Forelimb muscle (tissue), 1 donor: ENCODE measurements at places on chromosomes 2 and 18.

DNA sequence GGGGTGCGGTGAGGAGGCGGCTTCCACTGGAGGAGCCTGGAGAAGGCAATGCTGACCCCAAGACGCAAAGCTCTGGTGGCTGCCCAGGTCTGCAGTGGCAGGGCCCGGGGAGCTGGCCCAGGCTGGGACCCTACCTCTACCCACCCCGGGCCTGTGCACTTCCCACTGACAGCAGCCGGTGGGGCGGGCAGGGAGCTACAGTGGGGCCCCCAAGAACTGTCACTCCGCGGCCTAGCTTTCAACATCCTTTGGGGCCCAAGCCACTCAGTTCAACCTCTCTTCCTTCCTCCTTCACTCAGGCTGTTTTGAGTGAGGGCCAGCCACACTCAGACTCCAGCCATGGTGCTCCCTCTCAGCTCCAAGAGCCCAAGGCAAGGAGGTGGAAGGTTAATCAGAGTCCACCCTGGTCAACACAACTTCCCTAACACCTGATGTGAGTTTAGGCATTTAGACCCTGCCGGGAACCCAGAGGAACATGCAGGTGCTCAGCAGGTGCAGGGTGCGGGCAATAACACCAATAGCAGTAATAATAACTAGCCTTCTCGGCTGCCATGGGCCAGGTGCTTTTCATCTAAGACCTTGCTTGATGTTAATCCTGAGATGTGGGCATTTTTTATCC is 93.6 kb downstream of the ZFP36L2 start:
- no peak for DNase-seq

DNA sequence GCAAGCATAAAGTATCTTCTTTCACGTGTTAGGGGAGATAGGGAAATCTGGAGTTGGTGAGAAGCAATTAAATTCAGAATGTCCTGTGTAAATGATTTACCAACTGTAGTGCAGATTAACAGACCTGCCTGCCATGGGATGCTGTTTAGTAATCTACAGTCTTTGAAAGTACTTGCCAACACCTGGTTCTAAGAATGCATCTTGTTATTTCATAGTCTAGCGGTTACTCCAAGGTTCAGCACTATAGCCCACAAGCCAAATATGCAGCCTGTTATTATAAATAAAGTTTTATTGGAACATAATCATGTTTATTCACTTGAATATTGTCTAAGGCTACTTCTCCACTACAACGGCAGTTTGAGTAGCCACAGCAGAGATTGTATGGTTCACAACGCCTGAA is 100.8 kb downstream of the OSBPL6 start:
- DNase-seq, result no peak

DNA sequence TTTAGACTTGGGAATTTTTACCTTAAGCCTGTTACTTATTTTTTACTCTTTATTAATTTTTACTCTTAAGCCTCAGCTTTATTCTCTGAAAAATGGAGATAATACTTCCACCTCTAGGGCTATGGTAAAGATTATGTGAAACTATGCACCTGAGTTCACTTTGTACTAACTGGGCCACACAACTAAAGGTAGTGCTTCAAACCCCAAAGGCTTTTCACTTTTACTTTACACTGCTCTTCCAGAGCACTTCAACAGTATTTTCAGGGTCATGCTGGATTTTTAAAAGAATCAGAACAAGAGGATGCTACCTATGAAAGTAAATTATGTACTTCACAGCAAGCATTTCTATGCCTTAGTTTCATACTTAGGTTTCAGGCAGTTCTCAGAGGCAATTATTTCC is 27.8 kb downstream of the MEX3C start:
- no peak for DNase-seq

- no peak for DNase-seq
Observed at GRCh38 chr2:66559672-66560071, 124.7 kb downstream of the MEIS1 start.

DNA sequence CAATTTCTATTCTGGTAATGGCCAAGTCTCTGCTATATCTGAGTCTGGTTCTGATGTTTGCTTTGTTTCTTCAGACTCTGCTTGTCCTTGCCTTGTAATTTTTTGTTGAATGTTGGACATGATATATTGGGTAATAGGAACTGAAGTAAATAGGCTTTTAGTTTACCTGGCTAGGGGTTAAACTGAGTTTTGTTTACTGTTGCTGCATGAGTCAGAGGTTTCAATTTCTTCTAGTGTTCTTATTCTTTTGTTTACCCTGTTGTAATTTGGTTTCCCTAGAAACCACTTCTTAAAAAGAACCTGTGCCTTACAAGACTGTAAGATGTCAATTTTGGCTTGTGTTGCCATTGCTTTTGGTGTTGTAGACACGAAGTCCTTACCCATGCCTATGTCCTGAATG is 285.0 kb upstream of the KCNH7 start:
- no peak for DNase-seq

DNA sequence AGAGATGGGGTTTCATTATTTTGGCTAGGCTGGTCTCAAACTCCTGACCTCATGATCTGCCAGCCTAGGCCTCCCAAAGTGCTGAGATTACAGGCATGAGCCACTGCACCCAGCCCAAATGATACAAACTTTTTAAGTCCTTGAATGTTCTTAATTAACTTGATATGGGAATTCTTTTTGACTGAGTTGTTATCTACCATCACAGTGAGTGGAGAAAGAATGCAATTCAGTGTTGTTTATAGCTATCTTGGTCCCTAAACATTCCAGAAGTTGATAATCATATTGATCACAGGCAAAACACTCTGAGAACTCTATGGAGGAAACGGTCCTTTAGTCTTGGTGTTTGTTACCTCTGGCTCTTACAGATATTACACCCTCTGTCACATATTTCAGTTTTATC is 1072.5 kb downstream of the SUCLG1 start:
- DNase-seq, result no peak

GRCh38 chr2:177260379-177260778 is 4.1 kb downstream of the NFE2L2 start:
- no peak for DNase-seq

GRCh38 chr2:1758171-1758570 is 13.9 kb upstream of the PXDN start:
- DNase-seq, result no peak

DNA sequence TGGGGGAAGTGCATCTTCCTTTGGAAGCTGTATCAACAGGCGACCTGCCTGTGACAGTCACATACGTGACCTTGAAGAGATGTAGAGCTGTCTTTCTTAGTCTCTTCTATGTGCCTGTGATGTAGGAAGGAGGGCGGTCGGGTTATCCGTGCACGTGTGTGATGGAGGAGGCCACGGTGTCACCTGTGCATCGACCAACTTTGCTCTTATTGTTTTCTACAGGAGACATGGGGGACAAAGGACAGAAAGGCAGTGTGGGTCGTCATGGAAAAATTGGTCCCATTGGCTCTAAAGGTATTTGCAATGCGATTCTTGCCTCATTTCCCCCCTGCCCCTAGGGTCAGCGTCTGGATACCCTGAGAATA is 20.7 kb upstream of the ALLC start:
- DNase-seq, result no peak

GRCh38 chr2:165456027-165456426 is 13.5 kb upstream of the CSRNP3 start:
- no peak for DNase-seq

GRCh38 chr2:20611077-20611843 is 39.6 kb downstream of the HS1BP3 start:
- peak; percentile 87 for DNase-seq

DNA sequence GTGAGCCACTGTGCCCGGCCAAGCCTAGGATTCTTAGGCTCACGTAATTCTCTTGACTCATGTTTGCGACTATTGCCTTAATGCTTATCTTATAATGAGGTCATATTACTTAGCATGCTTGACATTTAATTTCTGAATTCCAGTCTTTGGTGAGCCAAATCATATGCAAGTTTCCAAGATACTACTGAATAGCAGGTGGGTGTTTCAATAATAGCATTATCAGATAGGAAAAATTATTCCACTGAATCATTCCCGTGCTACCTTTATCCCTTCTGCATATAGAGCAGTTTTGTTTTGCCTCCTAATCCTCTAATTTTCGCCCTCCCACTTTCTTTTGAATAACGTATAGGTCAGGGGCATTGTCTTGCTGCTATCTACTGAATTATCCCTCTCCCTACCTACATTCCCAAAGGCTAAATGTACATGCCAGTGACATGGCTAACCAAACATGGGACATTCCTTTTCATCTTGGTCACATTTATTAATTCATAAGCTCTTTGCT is 4.9 kb downstream of the DAW1 start:
- DNase-seq, result no peak

GRCh38 chr2:43223521-43224001 is 2.8 kb downstream of the ZFP36L2 start:
- DNase-seq, result no peak

GRCh38 chr2:23291239-23291638 is 93.7 kb upstream of the KLHL29 start:
- peak; percentile 19 for DNase-seq
